Sigmoid colon (tissue), 7 donors: ENCODE measurements at places on chromosomes 11 and 22.
A peak's percentile ranks its signal among the peaks of the same experiment; 100 is the strongest.

DNA sequence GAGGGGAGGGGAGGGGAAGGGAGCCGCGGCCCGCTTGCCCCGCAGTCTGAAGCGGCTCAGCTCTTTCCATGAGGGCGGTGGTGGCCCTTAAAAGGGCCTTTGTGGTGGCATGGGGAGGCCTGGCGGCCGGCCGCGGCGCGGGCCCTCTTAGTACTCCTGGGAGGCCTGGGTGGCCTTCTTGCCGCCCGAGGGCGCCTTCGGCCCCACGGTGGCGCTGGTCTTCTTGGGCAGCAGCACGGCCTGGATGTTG lies 6.9 kb downstream of the DPAGT1 start:
- H3K27ac ChIP-seq, result peak overlapping the region; percentile 98
- H3K4me1 ChIP-seq, result peaks cover 26% of the 10 kb centered on the region
- H3K36me3 ChIP-seq, result peaks cover 26% of the 10 kb centered on the region
- peak overlapping the region; percentile 87 for H3K4me3 ChIP-seq
- no peaks in the 10 kb centered on the region for H3K27me3 ChIP-seq
- peak; percentile 94 for DNase-seq

DNA sequence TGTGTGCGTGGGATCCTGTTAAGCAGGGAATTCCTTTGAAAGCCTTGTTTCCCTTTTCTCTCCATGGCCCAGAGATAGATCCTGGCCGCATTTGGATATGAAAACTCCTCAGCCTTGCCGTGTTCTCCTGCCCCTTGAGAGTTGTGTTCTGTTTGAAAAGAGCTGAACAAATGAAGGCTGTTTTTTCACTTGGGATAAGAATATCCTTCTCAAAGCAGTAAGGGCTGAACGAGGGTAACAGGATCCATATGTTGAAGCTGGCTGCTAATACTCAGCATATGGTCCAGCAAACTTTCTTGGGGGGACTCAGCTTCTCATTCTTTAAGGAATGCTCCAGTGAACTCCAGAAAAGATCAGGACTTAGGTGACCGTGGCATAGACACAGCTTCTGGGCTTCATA lies 114.5 kb upstream of the TTC12 start:
- H3K4me1 ChIP-seq, result no peaks in the 10 kb centered on the region
- no peak overlapping the region for H3K4me3 ChIP-seq
- DNase-seq, result no peak
- no peak overlapping the region for H3K27ac ChIP-seq
- no peaks in the 10 kb centered on the region for H3K36me3 ChIP-seq

- H3K36me3 ChIP-seq, result no peaks in the 10 kb centered on the region
- H3K27ac ChIP-seq, result no peak overlapping the region
- H3K27me3 ChIP-seq, result peaks cover 7% of the 10 kb centered on the region
- no peak overlapping the region for H3K4me3 ChIP-seq
Measured at GRCh38 chr11:63961608-63962412, 12.6 kb upstream of the COX8A start.

- no peak for DNase-seq
- no peaks in the 10 kb centered on the region for H3K36me3 ChIP-seq
- no peaks in the 10 kb centered on the region for H3K4me1 ChIP-seq
Measured at GRCh38 chr11:70618431-70619101, 220.2 kb downstream of the CTTN start.

DNA sequence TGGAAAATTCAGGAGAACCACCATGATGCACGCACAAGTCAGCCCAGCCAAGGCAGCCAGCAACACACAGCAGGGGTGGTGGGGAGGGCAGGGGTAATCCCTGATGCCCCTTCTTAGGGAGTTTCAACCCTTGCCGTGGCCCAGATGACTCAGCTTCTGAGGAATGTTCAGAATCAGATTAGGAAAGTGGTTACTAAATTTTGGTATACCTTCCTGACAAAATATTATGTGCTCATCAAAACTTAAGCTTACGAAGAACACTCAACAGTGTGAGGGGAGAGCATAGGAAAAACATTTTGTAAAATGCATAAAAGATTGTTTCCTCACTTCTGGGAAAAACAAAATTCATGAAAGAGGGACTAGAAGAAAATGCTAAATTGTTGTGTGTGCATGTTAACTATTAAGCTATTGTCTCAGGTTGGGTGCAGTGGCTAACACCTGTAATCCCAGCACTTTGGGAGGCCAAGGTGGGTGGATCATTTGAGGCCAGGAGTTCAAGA lies 32.1 kb downstream of the SERPIND1 start:
- no peaks in the 10 kb centered on the region for H3K4me1 ChIP-seq
- H3K27me3 ChIP-seq, result no peaks in the 10 kb centered on the region
- H3K36me3 ChIP-seq, result peaks cover 34% of the 10 kb centered on the region
- no peak for DNase-seq

- no peak overlapping the region for H3K4me3 ChIP-seq
- H3K27ac ChIP-seq, result peak overlapping the region; percentile 43
- H3K36me3 ChIP-seq, result no peaks in the 10 kb centered on the region
- no peaks in the 10 kb centered on the region for H3K4me1 ChIP-seq
- DNase-seq, result no peak
- H3K27me3 ChIP-seq, result peaks cover 9% of the 10 kb centered on the region
Measured at GRCh38 chr11:125264100-125265022, 99.8 kb downstream of the PKNOX2 start.

GRCh38 chr22:27149921-27150543 lies 492.6 kb downstream of the MIAT start:
- H3K4me1 ChIP-seq, result no peaks in the 10 kb centered on the region
- DNase-seq, result no peak
- H3K27ac ChIP-seq, result no peak overlapping the region
- no peaks in the 10 kb centered on the region for H3K27me3 ChIP-seq
- no peaks in the 10 kb centered on the region for H3K36me3 ChIP-seq
- no peak overlapping the region for H3K4me3 ChIP-seq

- peaks cover 1% of the 10 kb centered on the region for H3K36me3 ChIP-seq
- DNase-seq, result no peak
- peak overlapping the region; percentile 98 for H3K27ac ChIP-seq
- peaks cover 78% of the 10 kb centered on the region for H3K4me1 ChIP-seq
- no peaks in the 10 kb centered on the region for H3K27me3 ChIP-seq
Measured at GRCh38 chr11:65315866-65316226, 1.2 kb downstream of the CDC42EP2 start.

GRCh38 chr11:128453444-128454336 lies 133.7 kb downstream of the ETS1 start:
- H3K27ac ChIP-seq, result peak overlapping the region; percentile 41
- H3K4me3 ChIP-seq, result no peak overlapping the region
- no peaks in the 10 kb centered on the region for H3K27me3 ChIP-seq
- DNase-seq, result peak; percentile 91

DNA sequence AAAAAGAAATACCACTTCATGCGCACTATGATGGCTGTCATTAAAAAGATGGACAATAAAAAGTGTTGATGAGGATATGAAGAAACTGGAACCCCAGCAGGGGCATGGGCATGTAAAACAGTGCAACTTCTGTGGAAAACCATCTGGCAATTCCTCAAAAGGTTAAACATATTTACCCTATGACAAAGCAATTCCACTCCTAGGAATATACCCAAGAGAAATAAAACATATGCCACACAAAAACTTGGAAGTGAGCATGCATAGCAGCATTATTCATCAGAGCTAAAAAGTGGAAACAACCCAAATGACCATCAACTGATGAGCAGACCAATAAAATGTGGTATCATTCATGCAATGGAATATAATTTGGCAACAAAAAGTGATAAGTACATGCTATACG lies 50.1 kb downstream of the LRRC32 start:
- H3K4me3 ChIP-seq, result no peak overlapping the region
- DNase-seq, result no peak
- no peaks in the 10 kb centered on the region for H3K27me3 ChIP-seq
- H3K36me3 ChIP-seq, result no peaks in the 10 kb centered on the region
- H3K4me1 ChIP-seq, result peaks cover 14% of the 10 kb centered on the region

DNA sequence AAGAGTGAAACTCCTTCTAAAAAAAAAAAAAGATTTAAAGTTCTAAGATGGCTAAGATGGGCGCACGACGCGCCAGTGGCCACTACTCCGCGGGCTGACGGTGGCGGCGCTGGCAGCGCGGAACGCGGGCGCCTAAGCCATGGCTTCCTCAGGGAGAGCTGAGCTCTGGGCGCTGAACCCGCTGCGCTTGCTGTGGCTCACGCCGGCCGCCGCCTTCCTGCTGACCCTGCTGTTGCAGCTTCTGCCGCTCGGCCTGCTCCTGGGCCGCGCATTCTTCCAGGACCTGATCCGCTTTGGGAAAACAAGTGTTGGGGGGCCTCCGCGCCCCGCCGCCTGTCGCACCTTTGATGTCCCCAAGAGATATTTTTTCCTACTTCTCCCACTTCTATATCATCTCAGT lies 19.5 kb downstream of the OOSP3 start:
- H3K36me3 ChIP-seq, result no peaks in the 10 kb centered on the region
- H3K4me1 ChIP-seq, result no peaks in the 10 kb centered on the region
- no peak overlapping the region for H3K27ac ChIP-seq
- no peak overlapping the region for H3K4me3 ChIP-seq
- no peaks in the 10 kb centered on the region for H3K27me3 ChIP-seq

GRCh38 chr11:70019576-70020011 lies 58.5 kb upstream of the ANO1 start:
- no peak overlapping the region for H3K27ac ChIP-seq
- H3K4me1 ChIP-seq, result no peaks in the 10 kb centered on the region
- no peaks in the 10 kb centered on the region for H3K27me3 ChIP-seq

DNA sequence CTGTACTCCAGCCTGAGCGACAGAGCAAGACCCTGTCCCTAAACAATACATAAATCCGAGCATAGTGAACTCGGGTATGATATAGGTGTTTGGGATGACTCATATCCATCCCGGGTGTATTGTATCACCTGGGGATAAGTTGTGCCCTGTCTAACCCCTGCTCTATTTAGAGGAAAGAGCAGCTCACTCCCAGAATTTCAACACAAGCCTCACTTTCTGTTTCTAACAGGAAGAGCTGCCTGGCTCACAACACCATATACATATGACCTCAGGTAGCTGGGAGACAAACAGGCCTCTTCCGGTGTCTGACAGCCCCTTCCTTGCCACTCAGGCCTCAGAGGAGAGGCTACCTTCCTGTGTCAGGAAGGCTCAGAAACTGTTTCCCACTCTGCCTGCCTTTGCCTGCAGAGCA lies 9.9 kb upstream of the MICALL1 start:
- H3K4me1 ChIP-seq, result no peaks in the 10 kb centered on the region
- no peaks in the 10 kb centered on the region for H3K36me3 ChIP-seq
- no peak for DNase-seq
- no peaks in the 10 kb centered on the region for H3K27me3 ChIP-seq
- H3K27ac ChIP-seq, result peak overlapping the region; percentile 80

- peak; percentile 34 for DNase-seq
- H3K27me3 ChIP-seq, result no peaks in the 10 kb centered on the region
- H3K4me1 ChIP-seq, result peaks cover 39% of the 10 kb centered on the region
- no peak overlapping the region for H3K4me3 ChIP-seq
Measured at GRCh38 chr11:73152086-73152853, 10.2 kb upstream of the FCHSD2 start.

DNA sequence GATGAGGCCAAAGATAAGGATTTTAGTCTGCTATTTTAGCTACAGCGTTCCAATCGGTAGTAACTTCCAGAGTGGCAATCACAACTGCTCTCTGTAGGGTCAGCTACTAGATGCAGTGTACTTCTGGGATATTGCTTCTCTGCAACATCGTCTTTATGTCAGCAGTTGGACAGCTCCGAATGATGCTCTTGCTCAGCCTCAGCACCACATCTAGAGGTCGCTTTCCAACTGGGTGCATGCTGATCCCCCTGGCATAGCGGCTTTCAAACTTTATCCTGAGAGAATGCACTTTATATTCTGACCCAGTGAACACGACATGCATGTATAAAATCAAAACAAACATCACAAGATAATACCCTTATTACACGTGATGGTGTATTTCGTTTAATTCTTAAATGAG lies 219.6 kb downstream of the C11orf87 start:
- H3K27ac ChIP-seq, result no peak overlapping the region
- peaks cover 6% of the 10 kb centered on the region for H3K4me1 ChIP-seq
- no peak overlapping the region for H3K4me3 ChIP-seq
- no peak for DNase-seq

DNA sequence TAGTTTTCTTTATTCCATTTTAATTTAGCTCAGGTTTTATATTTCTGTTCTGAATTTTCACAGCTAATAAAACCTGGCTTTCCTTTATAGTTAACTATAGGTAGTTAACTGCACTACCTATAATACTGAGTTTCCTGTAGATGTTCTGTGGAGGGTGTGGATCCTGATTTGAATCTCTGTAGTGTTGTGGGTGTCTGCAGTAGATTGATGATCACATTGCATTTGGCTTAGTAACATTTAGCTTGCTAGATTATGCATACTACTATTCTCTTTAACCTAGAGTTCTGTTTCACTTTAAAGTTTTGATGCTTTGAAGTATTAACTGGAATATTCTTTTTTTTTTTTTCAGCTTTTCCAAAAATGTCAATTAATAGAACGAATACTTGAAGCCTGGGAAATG lies 110.1 kb downstream of the PPP6R3 start:
- H3K27ac ChIP-seq, result no peak overlapping the region
- no peaks in the 10 kb centered on the region for H3K36me3 ChIP-seq
- peaks cover 12% of the 10 kb centered on the region for H3K4me1 ChIP-seq
- H3K4me3 ChIP-seq, result no peak overlapping the region
- no peaks in the 10 kb centered on the region for H3K27me3 ChIP-seq

GRCh38 chr11:126152586-126152985 lies 58.9 kb downstream of the RPUSD4 start:
- H3K4me1 ChIP-seq, result no peaks in the 10 kb centered on the region
- no peaks in the 10 kb centered on the region for H3K27me3 ChIP-seq
- H3K27ac ChIP-seq, result no peak overlapping the region
- H3K4me3 ChIP-seq, result no peak overlapping the region
- DNase-seq, result no peak

GRCh38 chr11:67321313-67321871 lies 18.1 kb downstream of the SSH3 start:
- DNase-seq, result no peak
- H3K27me3 ChIP-seq, result no peaks in the 10 kb centered on the region
- H3K4me1 ChIP-seq, result peaks cover 32% of the 10 kb centered on the region
- H3K27ac ChIP-seq, result no peak overlapping the region
- H3K4me3 ChIP-seq, result no peak overlapping the region

- H3K27ac ChIP-seq, result no peak overlapping the region
- H3K4me3 ChIP-seq, result no peak overlapping the region
- H3K27me3 ChIP-seq, result no peaks in the 10 kb centered on the region
- DNase-seq, result no peak
Measured at GRCh38 chr11:126926376-126926791, 74.2 kb downstream of the KIRREL3 start.

- H3K36me3 ChIP-seq, result peaks cover 4% of the 10 kb centered on the region
- DNase-seq, result peak; percentile 62
- H3K4me1 ChIP-seq, result no peaks in the 10 kb centered on the region
- H3K27me3 ChIP-seq, result no peaks in the 10 kb centered on the region
Measured at GRCh38 chr11:125091247-125091876, 20.1 kb downstream of the TMEM218 start.

- DNase-seq, result no peak
- no peaks in the 10 kb centered on the region for H3K36me3 ChIP-seq
- peaks cover 92% of the 10 kb centered on the region for H3K4me1 ChIP-seq
- H3K27me3 ChIP-seq, result no peaks in the 10 kb centered on the region
- peak overlapping the region; percentile 97 for H3K27ac ChIP-seq
Measured at GRCh38 chr11:64866173-64866491, 12.3 kb downstream of the EHD1 start.
